ENCODE measurements at places on chromosomes 16 and 17. TPM values are rescaled to one million over a fixed set of nuclear protein-coding genes. Genes with fewer than 3 reads are reported as not detected.

Gene ACOX1
- total RNA-seq: 101 TPM

Gene SLFN14
- total RNA-seq: not detected

Gene DNAI2
- total RNA-seq: not detected

Gene VPS9D1
- total RNA-seq: 13.7 TPM

Gene WFDC1
- 2.0 TPM for total RNA-seq

Gene ZFP3
- 11.1 TPM for total RNA-seq

Gene OTOP2
- not detected for total RNA-seq

Gene TMC8
- total RNA-seq: 1.5 TPM

Gene TVP23A
- 0.47 TPM for total RNA-seq

Gene HEATR9
- not detected for total RNA-seq

Gene TBC1D26
- not detected for total RNA-seq

Gene NEUROD2
- total RNA-seq: not detected

Gene SP6
- 0.15 TPM for total RNA-seq

Gene FBXW10B
- total RNA-seq: 0.35 TPM

Gene GCGR
- not detected for total RNA-seq

Gene TMEM235
- total RNA-seq: not detected

Gene ICAM2
- total RNA-seq: 30.6 TPM

Gene HOXB1
- total RNA-seq: not detected

Gene SCGB1C2
- not detected for total RNA-seq

All from left ventricle myocardium superior (tissue), 1 donor.